ENCODE measurements at places on chromosomes 6 and 20. TPM values are rescaled to one million over a fixed set of nuclear protein-coding genes. Genes with fewer than 3 reads are reported as not detected.

The HLA-C gene
- polyA plus RNA-seq, result 1,775 TPM

The GSTA3 gene
- not detected for polyA plus RNA-seq

The RSPO4 gene
- not detected for polyA plus RNA-seq

The LPIN3 gene
- not detected for polyA plus RNA-seq

The CCN5 gene
- polyA plus RNA-seq, result not detected

GRCh38 chr20:52410731-52411234, 219.2 kb upstream of the ZFP64 start:
- no peak for DNase-seq

- no peak for DNase-seq
These were observed 64.2 kb downstream of the TFAP2A start for GRCh38 chr6:10350720-10351119.

DNA sequence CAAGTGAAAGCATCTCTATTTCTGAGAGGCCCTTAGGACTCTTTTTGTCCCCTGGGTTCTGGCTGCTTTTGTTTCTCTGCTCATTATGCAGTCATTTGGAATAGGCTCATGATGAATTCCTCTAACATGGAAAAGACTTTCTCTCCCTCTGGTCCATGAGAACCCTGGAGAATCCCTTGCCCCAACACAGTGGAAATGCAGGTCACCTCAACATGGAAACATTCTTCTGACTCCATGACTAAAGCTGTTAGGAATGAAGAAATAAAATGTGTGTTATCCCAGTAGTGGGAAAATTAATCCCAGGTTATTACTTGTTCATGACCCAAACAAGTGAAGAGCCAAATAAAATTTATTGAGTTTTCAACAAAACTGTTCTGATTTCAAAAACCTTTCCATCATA, 458.6 kb downstream of the EPM2A start:
- DNase-seq, result no peak

- no peak for DNase-seq
These were observed 70.4 kb downstream of the SLC22A23 start for GRCh38 chr6:3386374-3386857.

DNA sequence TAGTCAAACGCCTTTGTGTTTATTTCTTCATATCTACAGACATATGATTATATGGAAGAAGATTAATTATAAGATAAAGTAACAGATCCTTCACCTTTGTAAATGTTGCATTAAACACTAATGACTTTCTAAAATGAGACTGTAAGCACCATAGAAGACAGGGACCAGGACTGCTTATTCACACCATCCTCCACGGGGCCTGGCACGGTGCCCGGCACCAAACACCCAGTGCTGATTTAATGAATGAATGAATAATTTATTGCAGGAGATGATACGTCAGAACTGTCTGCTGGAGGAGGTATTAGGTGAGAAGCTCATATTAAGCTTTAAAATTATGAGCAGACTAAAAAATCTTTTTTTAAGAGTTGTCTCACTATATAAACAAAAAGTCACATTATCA, 88.3 kb downstream of the SLX4IP start:
- DNase-seq, result no peak

DNA sequence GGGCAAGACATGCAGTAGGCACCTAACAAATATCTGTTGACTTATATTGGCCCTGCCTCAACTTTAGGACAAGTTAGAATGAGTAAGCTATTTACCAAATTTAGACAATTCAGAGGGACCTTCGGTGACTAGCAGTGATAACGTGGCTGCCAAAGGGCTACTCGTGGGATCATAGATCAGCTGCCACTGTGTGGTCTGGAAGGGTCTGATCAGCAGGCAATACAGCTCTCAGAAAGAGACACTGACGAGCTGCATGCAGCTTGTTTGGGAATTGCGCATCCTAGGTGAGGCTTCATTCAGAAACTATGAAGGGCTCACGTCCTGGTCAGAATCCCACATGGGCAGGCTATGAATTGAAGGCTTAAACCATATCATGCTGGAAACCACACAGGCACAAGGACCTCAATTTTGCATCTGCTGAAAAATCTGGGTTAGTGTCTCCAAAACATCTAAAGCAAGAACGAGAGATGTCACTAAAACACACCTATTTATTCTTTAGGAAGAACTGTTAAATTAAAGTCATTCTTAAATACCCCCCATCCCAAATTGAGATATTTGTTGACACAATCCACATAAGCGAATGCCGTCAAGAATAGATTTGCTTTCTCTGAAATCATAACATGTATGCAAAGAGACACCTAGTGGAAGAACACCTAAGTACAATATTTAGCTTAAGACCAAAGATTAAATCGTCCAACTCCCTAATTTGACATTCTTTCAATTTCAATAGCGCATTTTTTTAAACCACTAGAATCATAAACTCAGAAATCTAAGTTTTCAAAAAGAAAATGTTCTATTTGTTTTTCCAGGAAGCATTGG, 79.6 kb downstream of the IPCEF1 start:
- DNase-seq, result no peak

- DNase-seq, result no peak
These were observed 90.4 kb downstream of the TNFAIP3 start for GRCh38 chr6:137957471-137957870.

- no peak for DNase-seq
These were observed 24.3 kb upstream of the SCRT2 start for GRCh38 chr20:699811-700338.

DNA sequence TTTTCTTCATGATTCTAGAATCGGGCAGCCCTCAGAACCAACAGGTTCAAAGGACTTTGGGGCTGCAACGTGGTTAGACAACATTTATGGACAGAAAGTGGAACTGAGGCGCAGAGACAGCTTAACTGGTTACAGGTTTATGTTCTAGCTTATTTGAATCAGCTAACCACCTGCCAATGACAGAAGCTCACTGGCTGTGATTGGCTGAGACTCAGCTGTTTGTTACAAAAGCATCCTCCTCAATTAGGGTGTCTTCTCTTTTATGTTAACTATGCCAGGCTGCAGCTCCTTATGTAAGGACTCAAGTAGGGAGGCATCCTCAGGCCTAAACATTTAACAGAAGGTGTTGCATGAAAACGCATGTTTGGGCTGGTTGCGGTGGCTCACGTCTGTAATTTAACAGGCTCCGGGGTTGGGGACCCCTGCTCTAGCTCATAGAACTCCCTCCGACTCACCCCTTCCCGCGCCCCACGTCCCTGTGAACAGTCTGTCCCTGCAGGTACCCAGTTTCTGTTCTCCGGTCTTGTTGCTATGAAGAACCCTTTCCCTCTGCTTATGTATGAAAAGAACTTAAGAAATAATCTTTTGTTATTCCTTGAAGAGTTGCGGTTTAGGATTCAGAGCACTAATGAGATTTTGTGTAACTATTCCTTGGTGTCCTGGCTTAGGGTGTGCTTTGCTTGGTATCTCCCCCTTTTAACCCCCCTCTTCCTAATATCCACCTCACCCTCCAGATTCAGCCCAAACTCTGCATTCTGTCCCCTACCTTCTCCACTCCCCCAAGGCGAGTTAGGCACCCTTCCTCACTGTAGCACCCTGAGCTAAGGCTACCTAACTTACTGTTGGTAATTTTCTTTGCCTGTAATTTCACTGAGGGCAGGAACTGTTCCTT, 1.2 kb upstream of the TMEM181 start:
- no peak for DNase-seq

GRCh38 chr6:46521464-46521971, 30.3 kb upstream of the RCAN2 start:
- DNase-seq, result no peak

DNA sequence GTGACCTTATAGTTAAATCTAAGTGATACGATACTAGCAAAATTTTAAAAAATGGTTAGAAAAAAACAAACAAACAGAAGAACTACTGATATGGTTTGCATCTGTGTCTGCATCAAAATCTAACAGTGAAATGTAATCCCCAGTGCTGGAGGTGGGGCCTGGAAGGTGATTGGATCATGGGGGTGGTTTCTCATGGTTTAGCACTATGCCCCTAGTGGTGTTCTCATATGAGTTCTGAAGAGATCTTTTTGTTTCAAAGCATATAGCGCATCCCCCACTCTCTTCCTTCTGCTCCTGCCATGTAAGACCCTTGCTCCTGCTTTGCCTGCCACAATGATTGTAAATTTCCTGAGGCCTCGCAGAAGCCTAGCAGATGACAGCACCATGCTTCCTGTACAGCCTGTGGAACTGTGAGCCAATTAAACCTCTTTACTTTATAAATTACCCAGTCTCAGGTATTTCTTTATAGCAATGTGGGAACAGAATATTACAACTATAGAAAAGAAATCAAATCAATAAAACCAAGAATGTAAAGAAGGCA, 5.4 kb downstream of the FBXL4 start:
- no peak for DNase-seq

DNA sequence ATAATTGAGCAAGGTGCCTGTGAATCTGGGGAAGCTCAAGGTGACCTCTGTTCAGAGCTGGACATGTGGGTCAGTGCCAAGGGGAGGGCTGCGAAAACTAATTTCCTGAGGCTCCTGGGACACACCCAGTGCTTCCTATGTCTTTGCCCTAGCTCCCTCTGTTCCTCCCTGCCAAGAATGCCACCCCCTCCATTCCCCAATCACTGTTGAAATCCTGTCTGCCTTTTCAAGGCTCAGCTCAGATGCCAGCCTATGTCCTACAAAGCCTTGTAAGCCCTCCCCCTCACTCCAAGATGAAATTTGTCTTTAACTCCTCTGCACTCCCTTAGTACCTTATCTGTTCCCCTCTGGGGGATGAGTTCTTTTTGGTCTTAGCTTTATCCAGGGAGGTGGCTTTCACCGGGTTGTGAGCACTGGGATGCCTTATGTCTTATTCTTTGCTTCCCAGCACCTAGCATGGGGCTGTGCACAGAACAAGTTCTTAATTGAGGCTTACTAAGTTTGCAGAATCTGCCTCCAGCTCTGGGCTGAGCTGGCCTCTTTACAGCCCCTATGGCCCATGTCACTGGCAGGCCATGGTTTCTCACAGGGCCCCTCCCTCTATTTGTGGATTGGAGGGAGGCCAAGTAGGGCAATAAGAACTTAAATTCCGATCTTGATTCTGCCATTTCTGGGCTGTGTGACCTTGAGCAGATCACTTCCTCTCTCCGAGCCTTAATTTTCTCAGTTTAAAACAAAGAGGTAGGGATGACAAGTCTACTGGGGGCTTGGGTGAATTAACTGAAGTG, 51.5 kb upstream of the EPB41L1 start:
- no peak for DNase-seq

DNA sequence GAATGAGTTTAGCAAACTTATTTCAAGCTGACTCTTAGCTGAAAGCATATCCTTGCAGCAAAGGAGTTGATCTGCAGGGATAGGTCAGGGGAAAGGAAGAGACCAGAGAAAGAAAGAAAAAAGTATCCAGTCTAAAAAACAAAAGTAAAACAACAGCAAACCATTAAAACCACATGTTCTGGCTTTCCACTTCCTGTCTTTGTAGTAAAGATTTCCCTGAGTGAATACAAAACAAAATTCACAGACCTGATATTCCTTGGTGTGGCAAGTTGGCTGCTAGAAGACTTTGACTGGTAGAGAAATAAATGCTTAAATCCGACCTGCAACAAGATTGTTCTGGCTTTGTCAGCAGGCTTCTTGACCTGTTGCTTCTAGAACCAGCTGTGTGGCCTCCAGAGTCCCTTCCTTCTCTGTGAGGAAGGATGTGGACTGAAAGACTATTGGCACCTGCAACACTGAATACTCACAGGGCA, 23.4 kb upstream of the MCM3 start:
- peak; percentile 50 for DNase-seq

DNA sequence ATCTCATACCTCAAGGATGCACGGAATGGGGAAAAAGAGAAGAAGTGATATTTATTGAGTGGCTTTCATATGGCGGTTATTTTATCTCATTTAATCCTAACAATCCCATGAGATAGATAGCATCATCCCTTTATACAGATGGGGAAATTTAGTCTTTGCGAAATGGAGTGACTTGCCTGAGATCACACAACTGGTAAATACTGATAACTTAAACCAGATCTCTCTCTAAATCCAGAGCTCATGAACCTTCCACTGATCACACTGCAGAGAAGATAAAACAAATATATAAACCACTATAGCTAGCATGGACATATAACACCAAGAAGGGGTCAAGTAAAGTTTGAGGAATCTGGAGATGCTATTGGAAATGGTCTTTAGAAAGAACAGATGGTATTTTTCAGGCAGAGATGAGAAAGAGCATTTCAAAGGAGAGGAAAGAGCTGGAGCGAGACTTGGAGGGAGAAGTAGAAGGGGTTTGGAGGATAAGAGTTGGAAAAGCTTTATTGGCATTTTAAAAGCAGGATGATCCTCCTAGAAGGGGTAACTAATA, 139.8 kb upstream of the TNFAIP3 start:
- DNase-seq, result no peak

DNA sequence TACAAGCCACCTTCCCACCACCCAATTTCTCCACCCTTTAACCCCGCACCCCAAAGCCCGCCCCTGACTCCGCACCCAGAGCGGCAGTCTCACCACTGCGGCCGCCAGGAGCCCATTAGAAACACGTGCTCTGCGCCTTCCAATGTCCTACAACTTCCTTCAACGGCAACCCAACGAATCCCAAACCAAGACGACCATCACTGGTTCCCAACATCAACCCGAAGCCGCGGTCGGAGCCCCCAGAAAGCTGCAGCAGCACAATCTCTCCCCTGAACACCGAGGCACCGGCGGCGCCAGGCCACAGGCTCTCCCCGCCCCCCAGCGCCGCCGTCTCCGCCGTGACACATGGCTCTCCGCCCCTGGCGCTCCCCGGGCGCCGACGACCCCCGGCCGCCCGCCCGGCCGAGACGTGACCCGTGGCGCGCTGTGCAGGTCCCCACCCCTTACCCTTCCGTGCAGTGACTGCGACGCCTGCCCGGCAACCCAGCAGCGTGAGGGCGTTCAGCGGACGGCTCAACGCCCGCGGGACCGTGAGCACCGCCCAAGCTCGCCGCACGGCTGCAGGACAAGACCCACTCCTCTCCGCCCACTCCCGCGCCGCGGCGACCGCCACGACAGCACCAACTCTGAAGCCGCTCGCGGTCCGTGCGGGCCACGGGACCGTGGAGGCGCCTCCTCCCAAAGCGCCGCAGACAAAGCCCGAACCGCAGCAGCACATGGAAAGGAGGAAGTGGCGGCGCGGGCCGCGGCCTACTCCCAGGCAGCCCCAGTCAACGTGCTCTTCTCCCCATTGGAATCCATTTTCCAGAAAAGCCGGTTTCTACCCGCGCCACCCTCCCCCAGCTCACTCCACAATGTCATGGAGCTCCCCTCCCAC, 551 bp downstream of the SYNCRIP start:
- DNase-seq, result peak; percentile 72

DNA sequence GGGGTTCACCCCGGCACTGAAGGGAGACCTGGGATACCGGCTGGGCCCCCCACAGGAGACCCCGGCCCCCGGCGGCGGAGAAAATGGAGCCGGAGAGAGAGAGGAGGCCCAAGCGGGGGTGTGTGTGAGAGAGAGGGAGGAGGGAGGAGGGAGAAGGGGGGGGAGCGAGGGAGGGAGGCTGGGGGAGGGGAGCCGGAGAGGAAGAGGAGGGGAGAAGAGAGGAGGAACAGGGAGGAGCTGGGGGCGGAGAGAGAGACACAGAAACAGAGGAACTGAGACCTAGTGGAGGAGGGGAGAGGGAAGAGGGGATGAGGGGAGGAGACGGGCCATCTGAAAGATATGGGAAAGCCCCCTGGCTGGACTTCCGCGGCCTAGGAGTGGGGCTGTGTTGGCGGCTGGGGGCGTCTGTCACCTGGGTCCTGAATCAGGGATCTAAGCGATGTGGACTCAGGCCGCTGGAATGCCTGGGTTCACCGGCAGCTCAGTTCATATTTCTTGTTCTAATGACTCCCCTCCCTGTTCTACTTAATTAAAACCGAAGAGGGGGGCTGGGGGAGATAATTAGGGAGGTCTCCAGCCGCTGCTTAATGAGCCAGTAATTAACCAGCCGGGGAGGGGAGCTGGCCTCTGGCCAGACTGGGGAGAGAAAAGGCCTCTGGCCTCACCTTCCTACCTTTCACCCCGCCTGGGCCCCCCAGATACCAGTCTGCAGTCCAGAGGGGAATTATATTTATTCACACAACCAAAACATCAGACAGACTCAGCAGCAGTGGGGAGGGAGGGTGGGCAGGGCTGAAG, at the start of gene PBX2:
Gene PBX2 (minus strand): TSS at position 149 of the 798 bp plus-strand sequence. CDS start 287 bp downstream, outside the sequence.
- peak; percentile 85 for DNase-seq
